Central memory CD4-positive, alpha-beta T cell (primary cell): ENCODE measurements at places on chromosomes 16 and 17.

GRCh38 chr16:49944221-49944620 is 80.8 kb upstream of the CNEP1R1 start:
- no peak for DNase-seq

DNA sequence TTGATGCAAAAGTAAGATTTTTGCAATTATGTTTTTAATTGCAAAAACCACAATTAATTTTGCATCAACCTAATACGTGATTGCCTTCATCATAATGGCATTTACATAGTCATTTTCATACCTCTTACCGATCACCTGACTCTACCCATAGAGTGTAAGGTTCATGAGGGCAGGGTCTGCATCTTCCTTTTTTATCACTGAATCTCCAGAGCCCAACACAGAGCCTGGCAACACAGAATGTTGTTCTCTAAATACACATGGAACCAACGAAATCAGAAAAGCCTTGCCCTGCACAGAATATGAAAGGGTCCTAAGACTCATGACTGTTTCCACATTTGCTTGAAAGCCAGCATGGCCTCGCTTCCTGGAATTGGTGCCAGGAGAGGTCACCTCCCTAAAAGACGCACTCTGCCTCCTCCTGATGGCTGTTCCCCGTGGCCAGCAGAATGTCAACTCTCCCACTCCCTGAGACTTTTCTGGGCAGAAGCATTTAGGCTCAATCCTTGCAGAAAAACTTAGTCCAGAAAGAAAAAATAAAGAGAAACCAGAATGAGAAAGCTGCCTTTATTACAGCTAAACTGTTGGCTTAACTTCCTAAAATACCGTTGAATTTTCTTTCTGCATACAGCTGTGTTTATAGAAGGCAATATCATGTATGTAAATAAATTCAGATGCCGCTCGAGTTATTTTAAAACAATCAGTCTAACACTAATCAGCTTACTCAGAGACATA is 327.8 kb upstream of the MAF start:
- DNase-seq = no peak

DNA sequence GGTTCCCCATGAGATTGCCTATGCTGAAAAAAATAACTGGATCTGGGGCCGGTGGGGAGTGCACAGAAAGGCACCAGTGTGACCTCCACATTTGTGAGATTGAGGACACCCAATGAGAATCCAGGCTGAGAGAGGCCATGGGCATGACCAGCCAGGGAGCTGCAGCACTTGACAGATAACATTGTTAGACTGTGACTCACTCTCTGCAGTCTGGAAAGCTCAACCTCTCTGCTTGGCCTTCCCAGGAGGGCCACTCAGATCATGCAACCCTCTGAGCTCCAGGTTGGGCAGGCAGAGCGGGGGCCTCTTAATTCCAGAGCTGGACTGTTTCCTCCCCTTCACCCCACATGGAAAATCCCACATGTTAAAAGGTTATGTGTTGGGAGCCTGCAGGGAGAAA is 30.1 kb downstream of the FZD2 start:
- DNase-seq = no peak

DNA sequence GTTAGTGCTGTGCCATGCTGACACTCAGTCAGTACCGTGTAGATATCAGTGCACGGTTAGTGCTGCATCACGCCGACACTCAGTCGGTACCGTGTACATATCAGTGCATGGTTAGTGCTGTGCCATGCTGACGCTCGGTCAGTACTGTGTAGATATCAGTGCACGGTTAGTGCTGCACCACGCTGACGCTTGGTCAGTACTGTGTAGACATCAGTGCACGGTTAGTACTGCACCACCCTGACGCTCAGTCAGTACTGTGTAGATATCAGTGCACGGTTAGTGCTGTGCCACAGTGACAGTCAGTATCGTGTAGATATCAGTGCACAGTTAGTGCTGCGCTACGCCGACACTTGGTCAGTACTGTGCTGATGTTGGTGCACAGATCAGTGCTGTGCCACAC is 102.8 kb upstream of the ZNF469 start:
- DNase-seq = no peak

GRCh38 chr17:903691-904481 is 75.7 kb downstream of the NXN start:
- no peak for DNase-seq

- no peak for DNase-seq
These were observed 74.4 kb upstream of the TANC2 start for GRCh38 chr17:62891659-62892058.

DNA sequence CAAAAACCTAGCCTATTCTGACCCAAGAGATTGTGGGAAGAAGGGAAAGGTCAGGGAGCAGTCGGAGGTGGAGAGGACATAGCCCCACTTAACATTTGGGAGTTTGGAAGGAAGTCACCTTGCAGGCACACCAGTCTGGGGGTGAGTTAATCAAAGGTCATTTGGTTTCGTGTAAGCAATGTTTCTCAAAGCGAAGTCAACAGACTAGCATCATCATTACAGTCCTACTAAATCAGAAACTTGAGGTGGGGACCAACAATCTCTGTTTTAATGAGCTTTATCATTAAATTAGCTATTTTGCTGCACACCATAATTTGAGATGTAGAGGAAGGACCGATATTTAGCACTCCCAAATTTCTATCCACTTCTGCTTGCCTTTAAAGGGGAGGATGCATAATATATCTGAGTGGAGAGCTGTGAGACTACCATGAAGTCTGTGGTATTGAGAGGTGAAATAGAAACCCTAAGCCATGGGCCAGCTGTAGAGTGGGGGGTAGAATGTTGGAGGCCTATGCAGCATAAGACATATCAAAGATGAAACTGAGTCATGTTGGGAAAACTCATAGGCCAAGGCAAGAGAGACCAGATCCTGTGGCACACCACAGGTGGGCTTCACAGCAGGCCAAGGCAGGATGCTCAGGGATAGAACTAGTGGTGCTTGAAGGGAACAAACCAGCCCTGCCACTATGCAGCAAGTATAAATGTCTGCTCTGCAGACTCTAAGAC is 141.7 kb upstream of the ANKFN1 start:
- DNase-seq = no peak

DNA sequence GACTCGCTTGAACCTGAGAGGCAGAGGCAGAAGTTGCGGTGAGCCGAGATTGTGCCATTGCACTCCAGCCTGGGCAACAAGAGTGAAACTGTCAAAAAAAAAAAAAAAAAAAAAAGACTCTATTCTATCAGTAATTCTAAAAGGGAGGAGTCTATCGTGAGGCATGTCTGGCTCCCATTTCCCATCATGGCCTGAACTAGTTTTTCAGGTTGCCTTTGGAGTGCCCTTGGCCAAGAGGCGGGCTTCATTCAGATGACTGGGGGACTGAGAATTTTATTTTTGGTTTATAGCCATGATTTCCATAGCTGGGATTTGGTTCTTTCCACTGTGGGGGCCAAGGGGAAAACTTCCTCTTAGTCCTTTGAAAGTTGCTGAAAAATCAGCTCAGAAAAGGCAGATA is 3.5 kb upstream of the SNX29 start:
- no peak for DNase-seq

GRCh38 chr16:86349338-86349900 is 160.9 kb upstream of the FOXF1 start:
- no peak for DNase-seq

GRCh38 chr17:76686538-76687297 is 24.0 kb downstream of the MXRA7 start:
- DNase-seq = no peak

- DNase-seq = no peak
These were observed 1.9 kb downstream of the ACSM3 start for GRCh38 chr16:20765732-20766131.

GRCh38 chr17:35293151-35293847 is 50.4 kb downstream of the SLFN5 start:
- no peak for DNase-seq

- no peak for DNase-seq
These were observed 448 bp upstream of the TNFRSF12A start for GRCh38 chr16:3019594-3020246.

DNA sequence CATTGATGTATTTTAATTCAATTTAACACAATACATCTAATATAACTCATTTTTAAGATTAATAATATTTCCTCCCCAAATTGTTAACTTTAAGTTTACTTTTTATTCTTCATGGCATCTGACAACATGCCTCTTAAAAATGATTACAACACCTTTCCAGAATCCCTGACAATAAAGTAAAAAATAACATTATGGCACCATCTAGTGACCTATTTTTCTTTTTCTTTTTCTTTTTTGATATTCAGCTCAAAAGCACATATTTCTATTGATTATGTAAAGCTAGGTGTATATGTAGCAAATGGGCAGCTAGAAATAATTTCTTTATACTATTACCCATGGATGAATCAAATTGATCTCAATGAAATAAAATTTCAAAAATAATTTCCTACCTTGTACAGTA is 834.3 kb upstream of the CDH8 start:
- no peak for DNase-seq
